Bronchial epithelial cell (primary cell): ENCODE measurements at places on chromosomes 5 and 9. TPM values are rescaled to one million over a fixed set of nuclear protein-coding genes. Genes with fewer than 3 reads are reported as not detected.

GRCh38 chr5:142307146-142307890 is 17.5 kb downstream of the SPRY4 start:
- no peak for DNase-seq

DNA sequence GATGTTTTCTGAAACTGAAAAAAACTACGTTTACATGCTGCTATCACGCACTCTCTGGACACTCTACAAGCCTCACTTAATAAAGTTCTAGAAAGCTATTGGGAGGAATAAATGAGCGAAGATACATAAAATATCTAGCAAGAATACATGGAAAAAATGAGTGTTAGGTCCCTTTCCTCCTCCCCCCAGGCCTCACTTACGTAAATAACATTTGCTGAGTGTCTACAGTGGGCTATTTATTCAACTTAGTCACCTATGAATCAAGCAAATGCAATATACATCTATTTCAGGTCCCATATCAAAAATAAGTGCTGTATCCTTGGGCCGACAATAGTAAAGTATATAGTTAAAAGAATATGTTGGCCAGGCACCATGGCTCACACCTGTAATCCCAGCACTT is 62.5 kb downstream of the FRMD3 start:
- no peak for DNase-seq

- no peak for DNase-seq
Observed at GRCh38 chr9:17217272-17217671, 82.4 kb downstream of the CNTLN start.

- DNase-seq, result no peak
Observed at GRCh38 chr5:139012176-139012575, 137.0 kb upstream of the LRRTM2 start.

- peak; percentile 73 for DNase-seq
Observed at GRCh38 chr5:83097689-83098231, 20.4 kb downstream of the XRCC4 start.

DNA sequence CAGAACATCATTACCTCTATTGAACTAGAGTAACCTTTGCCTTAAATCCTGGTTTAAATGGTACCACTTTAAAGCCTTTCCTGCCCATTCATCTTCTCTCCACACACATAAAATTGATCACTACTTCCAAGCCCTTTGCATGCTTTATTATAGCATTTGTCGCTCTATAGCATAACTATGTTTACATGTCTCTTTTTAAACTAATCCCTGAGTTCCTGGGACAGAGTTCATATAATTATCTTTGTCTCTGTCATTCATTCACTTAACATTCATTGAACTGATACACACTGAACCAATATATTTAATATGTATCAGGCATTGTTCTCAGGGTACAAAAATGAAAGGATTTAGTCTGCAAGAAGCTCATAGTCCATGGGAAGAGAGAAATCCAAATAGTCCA is 37.3 kb downstream of the RECK start:
- no peak for DNase-seq

- DNase-seq, result no peak
Observed at GRCh38 chr5:178536541-178537466, 53.4 kb downstream of the COL23A1 start.

Gene PTGER4
- 6.1 and 8.7 TPM in 2 replicates for total RNA-seq
